ENCODE measurements at places on chromosomes 5 and 9.

- no peak for DNase-seq
Measured at GRCh38 chr9:34984049-34984448, 5.5 kb upstream of the DNAJB5 start.

GRCh38 chr9:13717322-13718054 is 438.0 kb upstream of the MPDZ start:
- no peak for DNase-seq

DNA sequence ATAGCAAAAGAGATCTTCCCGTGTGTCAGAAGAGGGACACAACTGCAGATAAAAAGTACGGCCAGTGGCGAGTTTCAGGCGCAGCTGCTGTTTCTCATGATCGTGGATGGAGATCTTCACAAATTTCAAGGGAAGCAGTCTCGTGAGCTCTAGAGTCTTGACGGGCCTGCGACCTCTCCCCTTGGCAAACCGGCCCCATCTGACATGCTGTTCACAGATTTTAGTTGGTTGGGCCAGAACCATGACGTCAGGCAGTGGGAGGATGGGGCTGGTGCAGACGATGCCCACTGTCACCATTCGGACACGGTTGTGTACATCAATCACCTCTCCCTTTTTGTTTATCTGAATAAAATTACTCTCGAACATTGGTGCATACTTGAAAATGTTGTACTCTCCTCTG is 396 bp downstream of the GARIN3 start:
- DNase-seq = no peak

GRCh38 chr9:16545639-16546038 is 324.8 kb downstream of the BNC2 start:
- no peak for DNase-seq

DNA sequence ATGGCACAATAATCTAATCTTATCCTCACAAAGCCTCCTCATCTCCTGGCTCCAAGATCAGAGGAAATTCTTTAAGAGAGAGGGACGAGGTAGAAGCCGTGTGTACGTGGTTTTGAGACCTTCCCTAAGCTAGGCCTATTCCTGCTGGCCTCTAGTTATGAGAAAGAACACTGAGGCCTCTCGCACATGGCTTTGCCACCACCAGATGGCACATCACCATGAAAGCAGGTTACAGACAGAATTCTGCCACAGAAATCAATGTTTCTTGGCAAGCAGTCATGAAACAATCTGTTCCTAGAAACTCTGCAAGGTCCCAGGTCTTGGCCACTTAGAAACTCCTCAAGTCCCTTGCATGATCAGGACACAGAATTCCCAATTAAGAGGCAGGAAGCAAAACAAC is 268.2 kb upstream of the TAS2R1 start:
- no peak for DNase-seq

- no peak for DNase-seq
Measured at GRCh38 chr5:170363671-170364070, 25.5 kb downstream of the KCNMB1 start.

DNA sequence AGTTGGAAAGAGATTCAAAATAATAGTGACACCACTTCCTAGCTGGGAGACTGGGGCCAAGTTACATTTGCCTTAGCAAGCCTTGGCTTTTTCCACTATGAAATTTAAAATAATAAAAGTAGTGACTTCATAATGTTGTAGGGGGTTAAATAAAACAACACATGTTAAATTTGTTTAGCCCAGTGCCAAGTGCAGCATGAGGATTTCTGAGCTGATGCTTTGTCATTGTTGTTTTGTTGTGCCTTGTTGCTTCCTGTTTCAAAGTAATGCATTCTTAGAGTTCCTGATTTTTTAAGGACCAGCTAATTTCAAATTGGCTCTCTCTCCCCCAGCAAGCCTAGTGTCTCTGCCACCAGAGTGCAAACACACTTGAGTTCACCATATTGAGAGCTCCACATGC is 270.7 kb upstream of the PAPPA start:
- DNase-seq = no peak

DNA sequence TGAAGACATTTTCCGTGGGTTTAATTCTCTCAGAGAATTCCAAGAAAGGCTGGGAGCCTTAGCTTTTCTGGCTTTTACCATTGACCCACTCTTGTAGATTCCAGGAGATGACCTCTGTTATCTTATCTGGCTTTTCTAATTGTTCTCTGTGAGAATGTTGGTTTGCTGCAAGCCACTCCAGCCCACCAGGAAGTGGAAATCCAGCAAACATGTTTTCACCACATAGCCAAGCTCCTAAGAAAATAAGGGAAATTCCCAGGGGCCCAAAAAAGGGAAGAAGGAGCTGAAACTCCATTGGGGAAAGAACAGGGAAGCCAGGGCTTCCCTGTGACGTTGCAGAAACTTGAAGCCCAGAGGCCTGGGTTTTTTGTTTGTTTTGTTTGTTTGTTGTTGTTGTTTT is 19.7 kb downstream of the GPR107 start:
- DNase-seq = no peak

- DNase-seq = no peak
Measured at GRCh38 chr5:15233566-15233965, 266.4 kb upstream of the FBXL7 start.

- no peak for DNase-seq
Measured at GRCh38 chr5:75847561-75848021, 130.4 kb upstream of the POC5 start.

DNA sequence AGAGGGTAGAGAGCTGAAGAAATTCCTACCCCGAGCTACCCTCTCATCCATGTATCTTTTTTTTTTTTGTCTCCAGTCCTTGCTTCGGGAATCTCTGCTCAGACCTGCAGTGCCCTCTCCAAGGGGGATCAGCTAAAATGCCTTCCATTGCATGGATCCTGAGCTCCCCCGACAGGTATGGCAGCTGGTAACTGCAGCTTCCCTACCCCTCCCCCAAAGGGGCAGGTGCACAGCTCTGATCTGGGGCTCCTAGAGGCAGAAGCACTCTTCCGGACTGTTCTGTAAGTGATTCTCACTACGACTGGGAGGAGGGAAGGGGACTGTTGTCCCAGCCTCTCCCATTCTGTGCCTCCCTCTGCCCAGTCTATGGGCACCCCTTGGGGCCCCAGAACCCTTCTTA is 169.6 kb downstream of the MELK start:
- no peak for DNase-seq

- DNase-seq = no peak
Measured at GRCh38 chr5:118692811-118693342, 295.5 kb downstream of the DTWD2 start.

DNA sequence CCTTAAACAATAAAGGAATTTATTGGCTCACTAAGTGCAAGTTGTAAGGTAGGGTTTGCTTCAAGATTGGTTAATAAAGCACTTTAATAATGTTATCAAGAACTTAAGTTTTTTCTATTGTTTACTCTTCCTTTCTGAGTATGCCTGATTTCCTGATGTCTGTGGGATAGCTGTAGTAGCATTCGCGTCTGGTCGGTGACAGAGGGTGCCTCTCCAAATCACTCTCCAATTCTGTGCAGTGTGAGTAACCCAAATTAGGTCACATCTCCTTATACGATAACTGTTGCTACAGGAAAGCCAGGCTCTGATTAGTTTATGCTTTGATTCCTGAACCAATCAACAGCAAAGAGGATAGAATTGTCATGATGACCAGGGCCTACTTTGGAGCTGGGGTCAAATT is 90.7 kb downstream of the CCDC192 start:
- no peak for DNase-seq

GRCh38 chr9:24451346-24451745 is 94.4 kb downstream of the IZUMO3 start:
- no peak for DNase-seq

DNA sequence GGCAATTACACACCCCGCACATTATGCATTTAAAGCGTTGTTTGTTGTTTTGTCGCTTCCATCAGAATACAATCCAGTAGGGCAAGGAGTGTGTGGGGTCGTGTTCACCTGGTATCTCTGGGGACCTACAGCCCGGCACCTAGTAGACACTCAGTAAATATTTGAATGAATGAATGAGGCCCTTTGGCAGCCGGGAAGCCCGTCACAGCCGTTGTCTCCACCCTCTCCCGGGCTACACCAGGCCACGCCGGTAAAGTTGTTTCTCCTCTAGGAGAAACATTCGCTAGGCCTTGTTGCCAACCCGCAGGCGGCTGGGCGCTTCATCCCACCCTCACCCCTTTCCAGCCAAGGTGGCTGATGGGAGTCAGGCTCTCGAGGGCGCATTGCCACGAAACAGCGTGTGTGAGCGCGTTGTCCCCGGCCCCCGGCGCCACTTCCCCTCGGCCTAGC is 876 bp upstream of the JAK2 start:
- no peak for DNase-seq

- DNase-seq = no peak
Measured at GRCh38 chr5:143113461-143113860, 290.0 kb downstream of the NR3C1 start.

GRCh38 chr9:32881948-32882347 is 98.6 kb downstream of the TMEM215 start:
- no peak for DNase-seq

GRCh38 chr9:129405089-129405826 is 215.6 kb downstream of the C9orf50 start:
- no peak for DNase-seq
